ENCODE measurements at places on chromosomes 7 and 10.
A peak's percentile ranks its signal among the peaks of the same experiment; 100 is the strongest.

- DNase-seq, result no peak
Observed at GRCh38 chr7:34061149-34061548, 155.8 kb downstream of the BMPER start.

GRCh38 chr7:17679458-17679857, 260.8 kb downstream of the SNX13 start:
- peak; percentile 64 for DNase-seq

DNA sequence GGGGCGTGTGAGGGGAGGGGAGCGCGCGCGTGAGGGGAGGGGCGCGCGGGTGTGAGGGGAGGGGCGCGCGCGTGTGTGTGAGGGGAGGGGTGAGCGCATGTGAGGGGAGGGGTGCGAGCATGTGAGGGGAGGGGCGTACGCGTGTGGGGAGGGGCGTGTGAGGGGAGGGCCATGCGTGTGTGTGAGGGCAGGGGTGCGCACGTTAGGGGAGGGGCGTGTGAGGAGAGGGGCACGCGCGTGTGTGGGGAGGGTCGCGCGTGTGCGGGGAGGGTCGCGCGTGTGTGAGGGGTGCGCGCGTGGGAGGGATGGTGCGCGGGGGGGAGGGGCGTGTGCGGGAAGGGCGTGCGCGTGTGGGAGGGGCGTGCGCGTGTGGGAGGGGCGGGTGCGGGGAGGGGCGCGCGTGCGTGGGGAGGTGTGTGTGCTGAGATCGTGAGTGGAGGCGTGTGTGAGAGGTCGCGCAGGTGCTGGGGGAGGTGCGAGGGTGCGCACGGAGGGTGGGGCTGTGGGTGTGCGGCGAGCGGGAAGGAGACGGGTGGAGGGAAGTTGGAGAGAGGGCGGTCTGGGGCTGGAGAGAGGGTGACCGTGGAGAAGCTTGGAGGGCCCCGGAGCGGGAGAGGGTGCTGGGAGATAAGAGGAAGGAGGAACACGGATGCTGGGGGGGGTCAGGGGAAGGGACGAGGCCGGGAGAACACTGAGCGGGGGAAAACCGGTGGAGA, 19.7 kb downstream of the MXI1 start:
- DNase-seq, result peak; percentile 73

- DNase-seq, result no peak
Observed at GRCh38 chr7:116820149-116820548, 42.2 kb upstream of the CAPZA2 start.

DNA sequence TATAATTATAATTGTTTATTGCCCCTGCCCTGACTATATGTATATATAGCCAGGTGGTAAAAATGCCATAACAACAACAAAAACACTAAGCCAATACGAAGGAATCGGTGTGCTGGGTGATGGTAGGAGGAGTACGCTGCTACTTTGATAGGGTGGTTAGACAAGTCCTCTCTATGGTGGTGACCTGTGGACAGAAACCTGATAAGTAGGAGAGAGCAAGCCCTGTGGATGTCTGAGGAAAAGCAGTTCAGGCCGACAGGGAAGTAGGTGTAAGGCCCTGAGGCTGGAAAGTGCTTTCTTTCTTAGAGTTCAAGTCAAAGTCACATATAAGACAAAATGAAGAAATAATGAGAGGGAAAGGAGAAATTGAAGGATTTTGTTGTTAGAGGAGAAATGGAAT, 823.8 kb upstream of the CELF2 start:
- DNase-seq, result no peak

DNA sequence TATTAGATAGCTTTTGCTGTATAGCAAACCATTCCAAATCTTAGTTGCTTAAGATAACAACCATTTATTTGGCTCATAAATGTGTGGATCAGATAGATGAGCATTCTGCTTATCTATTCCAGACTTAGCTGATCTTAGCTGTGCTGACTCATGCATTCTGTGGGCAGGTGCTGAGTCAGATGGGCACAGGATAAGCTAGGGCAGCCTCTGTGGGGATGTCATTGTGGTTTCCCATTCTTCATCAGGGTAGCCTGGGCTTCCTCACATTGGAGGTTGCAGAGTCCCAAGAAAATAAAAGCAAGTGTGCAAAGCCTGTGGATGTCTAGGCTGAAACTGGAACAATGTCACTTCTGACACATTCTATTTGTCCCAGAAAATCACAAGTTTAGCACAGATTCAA, 917.0 kb downstream of the TYW1 start:
- peak; percentile 75 for DNase-seq

- DNase-seq, result no peak
Observed at GRCh38 chr10:132808383-132809231, 22.7 kb upstream of the NKX6-2 start.

DNA sequence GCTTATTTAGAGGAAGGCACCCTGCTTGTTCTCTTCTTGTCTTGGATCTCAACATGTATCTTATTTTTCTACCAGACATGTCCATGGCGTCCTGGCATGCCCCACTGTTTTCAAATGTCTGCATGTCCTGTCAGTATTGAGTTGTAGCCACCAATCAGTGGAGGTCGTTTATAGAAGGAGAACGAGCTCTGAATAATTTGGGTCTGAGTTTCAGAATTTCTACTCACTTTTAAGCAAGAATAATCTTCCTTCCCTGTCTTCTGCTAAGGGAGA, 2.9 kb upstream of the HOXA13 start:
- no peak for DNase-seq

- no peak for DNase-seq
Observed at GRCh38 chr10:119478111-119478802, 64.3 kb downstream of the RGS10 start.

- DNase-seq, result peak; percentile 80
Observed at GRCh38 chr7:55132890-55133551, 114.2 kb downstream of the EGFR start.

GRCh38 chr10:71840177-71840957, 10.7 kb downstream of the PSAP start:
- peak; percentile 98 for DNase-seq

GRCh38 chr7:132395361-132395760, 180.9 kb downstream of the PLXNA4 start:
- DNase-seq, result no peak

GRCh38 chr10:124423813-124424212, 5.1 kb upstream of the OAT start:
- DNase-seq, result no peak

- DNase-seq, result no peak
Observed at GRCh38 chr7:16357921-16358320, 63.4 kb downstream of the CRPPA start.

- no peak for DNase-seq
Observed at GRCh38 chr10:24651923-24652322, 71.8 kb downstream of the ARHGAP21 start.

GRCh38 chr10:36491926-36492325, 633.5 kb upstream of the ANKRD30A start:
- DNase-seq, result no peak

GRCh38 chr7:41142904-41143473, 559.9 kb downstream of the INHBA start:
- no peak for DNase-seq

DNA sequence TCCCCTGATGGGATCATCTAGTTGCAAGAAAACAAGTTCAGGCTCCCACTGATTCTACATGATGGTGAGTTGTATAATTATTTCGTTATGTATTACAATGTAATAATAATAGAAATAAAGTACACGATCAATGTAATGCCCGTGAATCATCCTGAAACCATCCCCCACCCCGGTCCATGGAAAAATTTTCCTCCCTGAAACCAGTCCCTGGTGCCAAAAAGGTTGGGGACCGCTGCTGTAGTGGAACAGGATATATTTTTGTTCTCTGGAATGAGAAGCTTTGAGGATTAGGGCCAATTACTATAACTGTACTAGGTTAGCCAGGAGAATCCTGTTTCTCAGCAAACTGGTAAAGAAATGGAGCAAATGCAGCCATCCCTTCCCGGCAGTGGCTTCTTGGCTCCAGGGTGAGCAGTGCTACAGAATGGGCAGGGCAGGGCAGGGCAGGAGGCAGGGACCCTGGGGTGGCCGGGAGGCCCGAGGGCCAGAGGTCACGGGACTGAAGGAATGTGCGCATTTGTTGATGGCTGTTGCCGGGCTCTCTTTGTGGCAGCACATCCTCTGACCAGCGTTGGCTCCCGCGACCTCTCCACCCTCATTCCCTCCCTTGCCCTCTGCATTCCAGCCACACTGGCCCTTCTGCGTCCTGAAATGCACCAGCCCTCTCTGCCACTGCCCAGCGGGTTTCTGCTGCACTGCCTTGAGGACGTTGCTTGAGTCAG, 162.3 kb upstream of the NPS start:
- no peak for DNase-seq

- peak; percentile 24 for DNase-seq
Observed at GRCh38 chr10:47366731-47367460, 17.2 kb downstream of the ZNF488 start.

DNA sequence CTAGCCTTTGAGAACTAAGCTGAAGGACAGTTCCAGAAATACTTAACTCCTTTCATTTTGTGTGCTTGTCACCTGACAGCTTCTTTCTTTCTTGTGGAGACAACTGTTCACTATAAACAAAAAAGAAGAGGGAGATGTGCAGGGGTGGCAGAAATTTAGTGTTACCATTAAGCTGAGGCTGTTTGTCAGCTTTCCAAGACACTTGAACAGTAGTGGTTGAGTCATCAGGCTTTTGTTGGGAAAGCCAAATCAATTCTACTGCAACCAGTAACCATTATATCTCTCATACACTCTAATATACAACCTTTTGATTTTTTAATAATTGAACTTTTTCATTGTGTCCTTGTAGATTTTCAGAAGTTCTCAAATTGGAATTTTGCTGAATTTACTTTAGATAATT, 75.3 kb downstream of the POLL start:
- DNase-seq, result no peak

GRCh38 chr7:134920026-134920753, 66.1 kb upstream of the AGBL3 start:
- no peak for DNase-seq

GRCh38 chr7:92644406-92645113, 54.4 kb upstream of the FAM133B start:
- DNase-seq, result no peak

DNA sequence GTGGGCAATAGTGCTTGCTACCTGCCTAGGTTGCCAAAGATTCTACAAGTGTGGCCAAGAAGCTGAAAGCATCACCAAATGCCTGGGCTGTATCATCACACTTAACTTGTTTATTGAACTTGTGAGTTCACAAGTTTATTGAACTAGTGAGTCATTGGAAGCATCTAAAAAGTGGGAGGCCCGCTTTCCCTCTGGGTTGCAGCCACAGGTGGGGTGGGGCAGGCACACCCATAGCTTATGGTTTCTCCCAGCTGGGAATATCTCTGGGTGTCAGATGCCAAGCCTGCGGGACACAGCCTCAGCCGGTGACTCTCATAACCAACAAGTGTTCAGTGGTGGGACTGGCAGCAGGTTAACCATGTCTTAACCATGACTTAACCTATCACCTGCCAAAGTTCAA, 145.9 kb upstream of the FAM13C start:
- DNase-seq, result no peak

GRCh38 chr7:26664735-26665416, 199.5 kb downstream of the SKAP2 start:
- no peak for DNase-seq

DNA sequence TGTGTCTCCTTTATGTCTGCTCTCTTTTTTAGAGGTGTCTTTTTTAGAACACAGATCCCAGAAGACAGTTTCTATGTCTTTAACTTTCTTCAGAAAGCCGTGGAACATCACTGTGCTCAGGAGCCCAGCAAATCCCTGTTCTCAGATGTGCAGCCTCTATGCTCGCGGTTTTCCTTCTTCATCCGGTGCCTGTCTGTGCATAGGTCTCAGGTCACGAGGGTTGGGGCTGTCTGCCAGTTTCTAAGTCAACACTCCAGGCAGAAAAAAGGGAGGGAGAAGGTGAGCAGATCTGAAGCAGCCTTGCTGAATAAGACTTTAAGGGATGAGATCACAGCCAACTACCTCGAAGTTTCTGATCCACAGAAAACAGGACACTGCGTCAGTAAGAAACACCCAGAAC, 68.5 kb downstream of the CRTAC1 start:
- DNase-seq, result no peak

DNA sequence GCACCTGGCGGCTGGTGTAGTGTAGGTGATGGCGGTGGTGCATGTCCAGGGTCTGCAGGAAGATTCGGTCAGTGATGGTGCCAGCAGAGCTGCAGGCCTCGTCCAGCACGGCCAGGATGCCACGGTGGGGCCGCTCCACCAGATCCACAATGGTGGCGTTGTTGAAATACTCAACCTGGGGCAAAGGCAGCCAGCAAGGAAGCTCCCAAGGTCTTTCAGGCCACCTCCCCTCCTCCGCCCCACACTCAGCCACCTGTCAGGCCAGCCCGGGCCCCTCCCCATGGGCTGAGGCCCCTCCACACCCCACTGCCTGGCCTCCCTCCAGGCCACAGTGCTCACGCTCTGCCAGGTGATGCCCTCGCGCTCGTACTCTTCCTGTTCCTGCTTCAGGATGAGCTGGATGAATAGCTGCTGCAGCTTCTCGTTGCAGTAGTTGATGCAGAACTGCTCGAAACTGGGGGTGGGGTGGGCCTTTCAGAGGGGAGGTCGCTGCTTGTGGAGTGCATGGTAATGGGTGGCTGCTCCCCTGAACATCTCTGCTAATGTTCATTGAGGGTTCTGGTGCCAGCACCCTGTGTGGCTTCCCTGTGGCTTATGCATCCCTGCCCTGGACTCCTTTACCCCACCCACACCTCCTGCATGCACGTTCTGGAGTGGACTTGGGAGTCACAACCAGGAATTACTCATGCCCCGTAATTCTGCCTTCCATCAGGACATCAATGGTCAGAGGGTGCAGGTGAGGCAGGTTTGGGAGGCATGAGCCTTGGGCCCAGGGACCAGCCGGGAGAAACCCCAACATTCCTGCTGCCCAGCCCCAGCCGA, 8.9 kb downstream of the MYO1G start:
- no peak for DNase-seq

- no peak for DNase-seq
Observed at GRCh38 chr10:69480068-69480412, 28.8 kb downstream of the TSPAN15 start.

DNA sequence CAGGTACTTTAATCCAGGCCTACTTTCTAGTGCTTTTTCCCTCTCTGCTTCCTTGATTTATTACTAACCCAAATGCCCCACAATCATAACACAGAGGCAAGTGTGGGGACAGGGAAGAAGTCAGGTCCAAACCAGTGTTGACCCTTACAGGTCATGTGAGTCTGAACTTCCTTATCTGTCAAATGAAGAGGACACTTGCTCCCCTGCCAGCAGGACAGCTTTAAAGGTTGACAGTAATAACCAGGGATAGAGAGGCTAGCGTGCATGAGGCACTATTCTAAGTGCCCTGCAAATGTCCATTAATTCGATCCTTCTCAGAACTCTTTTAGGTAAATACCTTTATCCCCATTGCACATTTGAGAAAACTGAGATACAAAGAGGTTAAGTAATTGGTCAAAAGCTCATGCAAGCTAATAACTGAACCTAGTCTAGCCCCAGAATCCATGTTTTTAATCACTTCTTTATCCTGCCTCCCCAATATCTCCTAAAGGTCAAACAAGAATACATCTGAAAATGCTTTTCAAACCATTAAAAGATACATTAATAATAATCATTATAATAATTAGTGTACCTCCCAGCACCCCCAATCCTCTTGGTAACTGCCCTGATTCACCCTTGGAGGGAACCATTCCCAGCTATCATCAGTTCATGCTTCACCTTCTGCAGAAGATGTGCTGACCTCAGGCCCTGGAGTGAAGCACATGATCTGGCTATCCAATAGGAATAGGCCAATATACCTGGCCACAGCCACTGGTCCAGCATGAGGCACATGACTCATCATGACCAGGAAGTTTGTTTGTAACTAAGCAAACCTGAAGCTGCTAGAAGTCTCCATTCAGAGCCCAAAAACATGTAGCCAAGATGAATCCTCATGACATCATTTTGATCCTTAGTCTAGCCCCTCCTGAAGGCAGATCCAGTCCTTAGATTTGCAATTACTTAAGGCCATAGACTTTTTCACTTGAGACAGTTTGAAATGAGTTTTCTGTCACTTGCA, 40.7 kb downstream of the SGMS1 start:
- no peak for DNase-seq
